ENCODE measurements at places on chromosomes 4 and X.

DNA sequence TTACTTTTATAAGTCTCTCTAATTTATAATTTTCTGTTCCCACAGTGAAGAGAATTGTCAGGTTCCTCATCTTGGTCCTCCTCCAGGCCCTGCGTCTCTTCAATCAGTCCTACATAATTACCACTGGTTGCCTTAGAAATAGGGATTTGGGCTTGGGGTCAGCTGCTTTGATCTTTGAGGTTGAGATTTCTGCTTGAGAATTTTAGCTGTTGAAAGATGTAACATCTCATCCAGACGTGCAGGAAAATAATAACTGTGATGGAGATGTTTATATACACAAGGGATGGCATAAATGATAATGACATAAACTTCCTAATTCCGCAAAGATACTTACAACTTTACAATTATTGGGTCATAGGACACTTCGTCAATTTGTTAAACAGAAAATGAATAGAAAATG, 30.3 kb downstream of the AADAT start:
- no peak for DNase-seq

- DNase-seq = no peak
These were observed 1168.1 kb downstream of the PCDH19 start for GRCh38 chrX:99242001-99242400.

- no peak for DNase-seq
These were observed at the start of gene PPP1R2C for GRCh38 chrX:42778096-42778495. Gene PPP1R2C, minus strand, starts transcription at chrX:42778163. Its CDS starts 84 bp downstream, at chrX:42778079.

- DNase-seq = no peak
These were observed 305.4 kb upstream of the F9 start for GRCh38 chrX:139224953-139225665.

DNA sequence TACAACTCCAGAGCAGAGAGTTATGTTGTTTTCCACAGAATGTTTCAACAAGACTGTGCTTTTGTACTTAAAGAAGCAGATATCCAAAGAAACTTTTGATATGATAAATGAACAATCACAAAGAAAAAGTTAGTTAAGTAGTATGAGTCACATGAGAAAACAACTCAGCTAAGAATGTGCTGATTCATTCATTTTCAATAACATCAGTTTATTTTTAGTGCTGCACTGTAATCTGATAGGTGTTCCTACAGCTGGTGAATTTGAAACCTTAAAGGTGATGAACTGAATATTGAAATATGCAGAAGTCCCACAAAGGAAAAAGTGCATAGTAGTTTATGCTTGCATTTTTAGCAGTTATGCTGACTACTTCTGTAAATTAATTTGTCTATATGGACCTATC, 180.3 kb upstream of the TENM3 start:
- DNase-seq = no peak

- no peak for DNase-seq
These were observed 17.4 kb downstream of the ATP5ME start for GRCh38 chr4:656436-657337.

GRCh38 chr4:122673252-122673651, 52.4 kb upstream of the IL21 start:
- DNase-seq = no peak

GRCh38 chr4:20253735-20254409, 2.2 kb downstream of the SLIT2 start:
- peak; percentile 75 for DNase-seq

DNA sequence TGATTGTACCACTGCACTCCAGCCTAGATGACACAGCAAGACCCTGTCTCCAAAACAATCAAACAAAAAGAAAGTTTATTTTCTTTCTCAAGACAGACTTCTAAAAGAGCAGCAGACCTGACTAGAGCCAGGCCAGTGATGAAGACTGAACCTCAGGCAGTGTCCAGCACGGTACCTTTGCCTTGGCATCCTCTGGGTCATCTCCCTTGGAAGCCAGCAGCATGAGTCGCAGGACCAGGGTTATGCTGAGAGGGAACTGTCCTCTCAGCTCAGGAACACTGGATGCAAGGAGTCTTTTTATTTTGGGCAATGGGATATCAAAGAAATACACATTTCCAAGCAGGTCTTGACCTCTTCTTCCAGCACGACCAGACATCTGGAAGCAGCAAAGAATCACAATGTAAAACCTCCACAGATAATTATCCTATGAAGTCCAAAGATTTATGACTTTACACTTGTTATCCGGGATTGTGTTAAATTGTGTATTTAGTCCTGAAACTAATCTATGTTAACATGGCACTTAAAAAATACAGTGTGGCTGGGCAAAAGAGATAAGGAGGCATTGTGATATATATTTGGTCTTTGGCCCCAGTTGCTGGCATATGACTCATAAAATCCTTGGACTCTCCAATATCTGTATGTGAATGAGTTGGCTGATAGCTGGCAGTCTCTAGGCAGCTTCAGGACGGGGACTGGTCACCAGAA, 66.0 kb upstream of the DDX60 start:
- no peak for DNase-seq

GRCh38 chr4:187433141-187433540, 562.4 kb upstream of the ZFP42 start:
- no peak for DNase-seq

GRCh38 chrX:19137067-19137466, 14.8 kb upstream of the ADGRG2 start:
- DNase-seq = no peak

DNA sequence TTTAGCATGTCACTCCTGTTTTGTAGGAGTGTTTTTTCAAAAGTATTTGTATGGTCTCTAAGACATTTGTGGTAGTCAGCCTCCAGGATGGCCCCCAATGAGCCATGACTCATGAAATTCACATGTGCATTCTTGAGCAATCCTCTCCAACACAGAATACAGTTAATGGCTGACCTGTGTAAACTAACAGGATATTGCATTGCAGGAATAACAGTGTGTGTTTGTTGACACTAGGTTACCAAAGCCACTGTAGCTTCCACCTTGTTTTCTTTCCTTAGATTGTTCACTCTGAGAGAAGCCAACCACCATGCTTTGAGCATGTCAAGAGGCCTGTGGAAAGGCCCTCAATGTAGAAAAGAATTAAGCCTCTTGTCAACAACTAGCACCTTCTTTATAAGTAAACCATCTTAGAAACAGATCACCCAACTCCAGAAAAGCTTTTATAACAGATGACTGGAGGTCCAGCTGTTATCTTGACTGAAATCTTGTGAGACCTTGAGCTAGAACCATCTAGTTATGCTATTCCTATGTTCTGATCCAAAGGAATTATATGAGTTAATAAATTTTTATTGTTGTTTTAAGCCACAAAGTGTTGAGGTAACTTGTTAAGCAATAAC, 28.5 kb downstream of the TBCK start:
- DNase-seq = no peak

All from cardiac septum (tissue), 1 donor.